ENCODE measurements at places on chromosomes 4 and X. TPM values are rescaled to one million over a fixed set of nuclear protein-coding genes. Genes with fewer than 3 reads are reported as not detected.

The ITIH6 gene
- total RNA-seq, result not detected

The NLGN3 gene
- 0.64 TPM for total RNA-seq

The DCAF4L1 gene
- total RNA-seq, result 0.05 TPM

The ARSH gene
- not detected for total RNA-seq

The AWAT2 gene
- not detected for total RNA-seq

The UCP1 gene
- total RNA-seq, result not detected

The ZRSR2 gene
- 11.1 TPM for total RNA-seq

The NKX3-2 gene
- total RNA-seq, result 0.25 TPM

The DGKQ gene
- total RNA-seq, result 3.2 TPM

The MAMLD1 gene
- total RNA-seq, result 1.5 TPM

The PDE5A gene
- 10.0 TPM for total RNA-seq

The DOK7 gene
- total RNA-seq, result 32.3 TPM

The DIPK2B gene
- 42.0 TPM for total RNA-seq

The ASB9 gene
- 0.37 TPM for total RNA-seq

The SFRP2 gene
- total RNA-seq, result 18.8 TPM

DNA sequence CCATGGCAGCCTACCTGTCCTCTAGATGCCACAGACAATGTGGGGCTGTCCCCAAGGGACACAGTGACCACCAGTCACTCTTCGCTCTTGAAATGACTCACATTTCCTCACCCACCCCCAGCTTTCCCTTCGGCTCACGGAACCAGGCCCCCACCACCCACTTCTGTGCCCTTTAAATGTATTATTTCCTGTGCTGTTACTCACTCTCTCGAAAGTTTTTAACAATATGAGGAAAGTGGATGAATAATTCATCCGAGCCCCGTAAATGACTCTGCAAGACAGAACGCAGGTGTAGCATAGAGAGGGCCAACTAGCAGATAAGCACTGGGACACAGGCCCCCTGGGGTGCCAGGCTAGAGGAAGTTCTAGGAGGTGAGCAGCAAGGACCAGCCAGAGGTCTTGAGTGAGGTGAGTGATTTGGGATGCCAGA is 179.5 kb upstream of the TBL1X start:
- DNase-seq, result no peak

GRCh38 chr4:2804449-2804972 is 11.6 kb downstream of the SH3BP2 start:
- no peak for DNase-seq

DNA sequence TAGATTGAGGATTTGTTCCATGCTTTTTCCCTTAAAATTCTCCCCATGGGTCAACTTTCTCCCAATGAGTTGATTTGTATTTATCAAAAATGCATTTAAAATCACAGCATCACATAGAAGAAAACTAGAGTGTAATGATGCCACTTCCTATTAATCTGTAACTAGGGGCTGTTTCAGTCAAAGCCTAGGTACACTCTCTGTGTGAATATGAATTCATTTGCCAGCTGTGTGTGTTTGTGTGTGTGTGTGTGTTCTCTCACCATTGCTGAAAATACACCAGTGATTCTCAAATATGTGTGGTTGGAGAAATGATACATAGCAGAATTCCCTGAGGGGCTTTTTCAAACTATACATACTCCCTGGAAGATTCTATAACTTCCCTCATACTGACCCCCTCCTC is 546.5 kb downstream of the KLHL13 start:
- no peak for DNase-seq

GRCh38 chr4:100898844-100899243 is 381.0 kb upstream of the EMCN start:
- DNase-seq, result no peak

GRCh38 chrX:43019021-43019420 is 241.1 kb upstream of the PPP1R2C start:
- no peak for DNase-seq

- DNase-seq, result no peak
Observed at GRCh38 chrX:47584714-47585113, 2.5 kb downstream of the TIMP1 start.

- DNase-seq, result peak; percentile 25
Observed at GRCh38 chrX:50799531-50799961, 14.4 kb downstream of the SHROOM4 start.

DNA sequence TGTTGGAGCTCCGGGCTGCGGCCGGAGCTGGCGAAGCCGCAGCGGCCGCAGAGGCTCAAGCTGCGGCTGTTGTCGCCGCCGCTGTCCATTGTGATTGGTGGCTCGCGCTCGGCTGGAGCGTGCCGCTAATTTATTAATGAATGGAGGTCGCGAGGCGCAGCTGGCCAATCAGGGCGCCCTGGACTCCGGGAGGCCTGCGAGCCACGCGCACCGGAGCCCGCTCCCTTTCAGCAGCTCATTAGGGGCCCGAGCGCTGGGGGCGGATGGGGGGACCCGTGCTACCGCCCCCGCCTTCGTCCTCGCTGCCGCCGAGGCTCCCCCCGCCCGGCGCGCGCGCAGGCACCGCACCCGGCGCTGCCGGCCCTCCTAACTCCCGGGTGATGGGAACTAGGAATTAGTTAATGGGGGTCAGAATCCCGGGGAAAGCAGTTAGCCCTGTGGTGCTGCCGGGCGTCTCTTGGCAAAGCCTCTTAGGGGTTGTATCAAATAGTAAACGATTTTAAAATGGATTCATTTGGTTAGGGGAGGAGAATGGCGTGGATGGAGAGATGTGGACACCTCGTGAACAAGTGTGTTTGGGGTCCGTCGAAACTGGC is 589 bp upstream of the NEUROG2 start:
- no peak for DNase-seq

- DNase-seq, result no peak
Observed at GRCh38 chr4:123246085-123246484, 150.5 kb upstream of the SPRY1 start.

GRCh38 chr4:188107931-188108843 is 1.2 kb downstream of the TRIML2 start:
- DNase-seq, result no peak

GRCh38 chr4:112130906-112131305 is 14.3 kb upstream of the FAM241A start:
- DNase-seq, result no peak

GRCh38 chrX:136779346-136779781 is 1.4 kb downstream of the ARHGEF6 start:
- no peak for DNase-seq

DNA sequence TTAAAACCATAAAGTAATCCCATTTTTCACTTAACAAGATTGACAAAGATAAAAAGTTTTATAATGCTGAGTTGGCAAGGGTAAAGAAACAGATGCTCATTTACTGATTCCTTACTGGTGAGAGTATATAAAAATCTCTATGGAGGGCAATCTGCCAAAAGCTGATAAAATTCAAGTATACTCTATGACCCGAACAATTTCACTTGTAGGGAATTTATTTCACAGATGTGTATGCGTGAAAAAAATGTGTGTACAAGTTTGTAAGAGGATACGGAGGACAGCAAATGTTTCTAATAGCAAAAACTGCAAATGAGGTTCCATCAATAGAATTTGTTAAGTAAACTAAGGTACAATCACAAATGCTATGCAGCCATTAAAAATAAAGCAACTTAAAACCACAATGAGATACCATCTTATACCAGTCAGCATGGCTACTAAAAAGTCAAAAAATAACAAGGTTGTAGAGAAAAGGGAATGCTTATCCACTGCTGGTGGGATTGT is 23.4 kb downstream of the DHX15 start:
- DNase-seq, result no peak

DNA sequence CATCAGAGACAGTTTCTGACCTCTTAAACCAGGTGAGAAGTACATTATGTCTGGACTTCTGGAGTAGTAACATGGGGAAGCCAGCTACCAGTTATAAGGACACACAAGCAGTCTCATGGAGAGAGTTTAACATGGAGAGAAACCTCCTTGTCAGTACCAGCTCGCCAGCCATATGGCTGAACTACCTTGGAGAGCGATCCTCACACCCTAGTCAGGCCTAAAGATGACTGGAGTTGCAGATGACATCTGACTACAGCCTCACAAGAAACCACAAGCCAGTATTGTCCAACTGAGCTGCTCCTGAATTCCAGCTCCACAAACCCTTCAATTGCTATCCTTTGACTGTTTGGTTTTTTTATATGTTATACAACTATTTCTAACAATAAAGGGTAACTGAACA is 49.8 kb downstream of the PDHA2 start:
- no peak for DNase-seq

GRCh38 chrX:122625821-122626220 is 558.3 kb upstream of the GRIA3 start:
- no peak for DNase-seq

GRCh38 chr4:59973492-59973891 is 1226.6 kb upstream of the ADGRL3 start:
- DNase-seq, result no peak

GRCh38 chr4:121978172-121978516 is 26.3 kb upstream of the TRPC3 start:
- no peak for DNase-seq

DNA sequence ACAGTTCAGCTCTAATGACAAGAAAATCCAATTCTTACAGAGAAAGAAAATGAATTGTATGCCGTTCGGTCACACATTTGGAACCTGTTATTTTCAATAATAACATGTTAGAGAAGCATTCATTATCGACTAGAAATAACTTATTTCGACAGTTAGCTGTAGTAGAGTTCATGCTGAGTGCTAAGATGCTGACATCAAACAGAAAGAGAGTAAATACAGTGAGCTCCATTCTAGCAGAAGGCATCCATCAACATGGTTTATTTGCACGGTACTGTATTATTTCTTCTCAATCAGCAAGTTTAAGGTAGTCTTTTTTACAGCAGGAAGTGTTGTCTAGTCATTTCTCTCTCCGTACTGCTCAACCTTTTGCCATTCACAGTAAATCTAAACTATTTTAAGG is 732.1 kb downstream of the STIM2 start:
- no peak for DNase-seq

- DNase-seq, result no peak
Observed at GRCh38 chr4:23768541-23768940, 121.3 kb downstream of the PPARGC1A start.

DNA sequence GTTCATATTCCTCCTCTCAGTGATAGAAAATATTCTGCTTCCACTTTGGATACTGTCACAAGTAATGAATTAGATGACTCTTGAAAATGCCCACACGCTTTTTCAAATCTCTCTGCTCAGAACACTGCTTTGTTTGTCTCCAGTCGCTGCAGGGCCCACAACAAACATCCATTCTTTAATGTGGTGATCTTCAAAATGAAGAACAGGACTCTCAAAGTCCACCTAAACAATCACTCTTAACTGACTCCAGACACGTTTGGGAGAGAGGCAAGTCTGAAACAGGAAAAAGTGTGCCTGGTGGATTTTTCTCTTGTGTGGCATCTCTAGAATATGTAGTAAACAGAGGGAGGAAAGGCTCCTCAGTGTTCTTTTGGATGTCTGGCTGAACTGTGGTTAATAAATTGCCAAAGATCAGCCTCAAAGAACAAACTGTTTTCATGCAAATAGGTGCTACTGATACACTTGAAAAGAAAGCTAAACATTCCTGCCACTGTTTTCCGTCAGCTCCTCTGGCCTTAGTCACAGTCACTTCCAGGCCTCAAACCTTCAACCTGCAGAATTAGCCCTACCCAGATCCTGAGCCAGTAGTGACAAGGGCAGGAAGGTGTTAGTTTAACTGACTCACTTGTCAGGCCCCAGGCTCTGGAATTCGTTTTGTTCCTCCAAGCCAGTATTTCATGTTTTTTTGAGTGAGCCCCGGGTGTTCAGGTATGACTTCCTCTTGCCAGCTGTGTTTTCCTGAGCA is 259.6 kb upstream of the GPC4 start:
- no peak for DNase-seq

- DNase-seq, result peak; percentile 87
Observed at GRCh38 chrX:41009850-41010846, 75.1 kb upstream of the USP9X start.
